NCI-H1436 treated with DMSO at 0.1 percent for 48 hours (cell line): ENCODE measurements at places on chromosomes 7 and 10.

- DNase-seq: no peak
These were observed 59.7 kb downstream of the ZNF365 start for GRCh38 chr10:62433901-62434300.

DNA sequence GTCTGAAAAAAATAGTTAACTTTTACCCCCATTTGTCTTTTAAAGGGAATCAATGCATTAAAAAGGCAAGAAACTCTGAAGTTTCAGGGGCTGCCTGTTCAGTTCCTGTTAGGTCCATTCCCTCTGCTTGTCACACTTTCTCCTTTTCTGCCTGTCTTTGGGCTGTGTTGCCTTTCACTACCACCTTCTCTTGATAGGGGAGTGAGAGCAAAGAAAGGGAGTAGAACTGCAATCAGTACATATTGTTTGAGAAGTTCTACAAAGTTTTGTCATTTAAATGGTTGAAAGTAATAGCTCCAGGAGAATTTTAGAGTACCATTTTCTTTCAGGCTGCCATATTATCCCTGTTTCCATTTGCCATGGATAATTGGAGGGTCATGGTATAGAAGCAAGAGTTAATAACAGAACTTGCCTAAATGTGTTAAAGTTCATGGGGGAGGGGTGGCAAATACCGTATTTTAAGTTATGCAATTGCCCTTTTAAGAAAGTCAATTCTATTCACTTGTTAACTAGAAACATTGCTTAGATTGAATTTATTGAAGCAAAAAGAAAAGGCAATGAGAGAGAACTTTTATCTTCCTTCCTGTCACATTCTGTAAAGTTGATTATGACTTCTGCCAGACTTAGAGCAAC lies 38.6 kb downstream of the MPLKIP start:
- no peak for DNase-seq

- no peak for DNase-seq
These were observed 76.4 kb downstream of the CALN1 start for GRCh38 chr7:72335561-72336381.

GRCh38 chr7:33109758-33110238 lies 594 bp upstream of the RP9 start:
- DNase-seq: no peak

DNA sequence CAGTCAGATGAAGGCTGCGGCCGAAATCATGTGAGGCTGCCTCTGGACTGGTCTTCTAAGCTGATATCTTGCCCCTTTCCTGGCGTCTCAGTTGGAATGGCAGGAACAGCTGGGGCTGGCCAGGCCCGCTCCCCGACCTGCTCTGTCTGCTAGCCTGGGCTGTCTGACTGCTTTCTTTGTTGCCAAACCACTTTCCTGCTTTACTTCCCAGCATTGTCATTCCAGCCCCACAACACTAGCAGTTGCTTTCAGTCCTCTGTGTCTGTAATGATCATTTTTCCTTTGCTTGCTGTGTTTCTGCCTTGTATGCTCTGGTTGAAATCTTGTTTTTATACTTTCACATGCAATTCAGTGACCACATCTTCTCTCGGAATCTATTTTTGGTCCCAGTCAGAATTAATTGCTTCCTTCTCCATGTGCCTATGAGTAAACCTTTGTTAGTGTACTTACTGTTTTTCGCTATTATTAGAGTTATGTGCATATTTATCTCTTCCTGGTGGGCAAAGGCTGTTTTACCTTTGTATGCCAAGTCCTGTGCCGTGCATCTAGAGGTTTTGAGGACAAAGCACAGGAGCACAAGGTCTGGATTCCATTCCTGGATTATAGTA lies 21.6 kb downstream of the PRPF18 start:
- no peak for DNase-seq

- no peak for DNase-seq
These were observed 111.0 kb downstream of the GPR158 start for GRCh38 chr10:25285809-25286208.
